ENCODE measurements at places on chromosomes 3 and 15.

DNA sequence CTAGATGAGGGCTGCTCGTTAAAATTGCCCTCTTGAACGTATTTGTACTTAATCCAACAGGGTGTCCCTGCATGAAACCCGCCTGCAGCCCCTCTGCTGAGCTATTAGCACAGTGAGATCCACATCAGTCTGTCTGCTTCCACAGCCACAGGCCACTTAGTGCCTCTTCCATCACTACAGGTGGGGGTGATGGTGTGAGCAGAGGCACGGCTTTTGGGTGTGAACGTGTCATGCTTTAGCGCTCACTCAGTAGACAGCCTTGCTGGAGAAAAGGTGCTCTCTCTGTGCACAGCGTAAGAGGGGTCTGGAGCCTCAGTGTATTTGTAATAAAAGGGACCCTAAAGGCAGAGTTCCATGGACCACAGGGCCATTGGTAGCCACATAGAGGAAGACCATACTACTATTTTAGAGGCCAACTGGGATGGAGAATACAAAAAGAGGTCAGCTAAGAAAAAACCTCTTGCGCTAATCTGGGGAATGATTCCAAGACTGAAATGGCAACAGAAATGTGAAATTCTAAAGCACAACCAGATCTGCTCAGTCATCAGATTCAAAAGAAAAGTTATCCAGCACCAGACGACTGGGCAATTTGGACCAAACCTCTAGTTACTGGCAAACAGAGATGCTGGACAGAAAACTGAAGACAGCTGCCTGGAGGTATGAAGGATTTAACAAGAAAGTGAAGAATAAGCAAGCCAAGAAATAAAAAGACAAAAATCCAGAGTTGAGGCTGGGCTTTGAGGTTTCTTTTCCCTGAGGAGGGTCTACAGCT is 120.2 kb downstream of the ATP10A start:
- DNase-seq, result no peak

DNA sequence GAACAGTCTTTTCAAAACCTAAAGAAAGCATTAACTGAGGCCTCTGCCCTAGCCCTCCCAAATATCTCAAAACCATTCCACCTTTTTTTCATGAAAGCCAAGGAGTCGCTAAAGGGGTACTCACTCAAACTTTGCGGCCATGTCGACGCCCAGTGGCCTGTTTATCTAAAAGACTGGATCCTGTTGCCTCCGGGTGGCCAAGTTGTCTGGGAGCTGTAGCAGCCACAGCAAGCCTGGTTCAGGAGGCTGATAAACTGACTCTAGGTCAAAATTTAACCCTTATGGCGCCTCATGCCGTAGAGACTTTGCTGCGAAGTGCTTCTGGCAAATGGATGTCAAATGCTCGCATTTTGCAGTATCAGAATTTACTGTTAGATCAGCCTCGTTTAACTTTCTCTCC is 39.5 kb downstream of the ZBTB11 start:
- DNase-seq, result no peak

- DNase-seq, result no peak
Observed at GRCh38 chr3:137854533-137855261, 90.6 kb downstream of the SOX14 start.

DNA sequence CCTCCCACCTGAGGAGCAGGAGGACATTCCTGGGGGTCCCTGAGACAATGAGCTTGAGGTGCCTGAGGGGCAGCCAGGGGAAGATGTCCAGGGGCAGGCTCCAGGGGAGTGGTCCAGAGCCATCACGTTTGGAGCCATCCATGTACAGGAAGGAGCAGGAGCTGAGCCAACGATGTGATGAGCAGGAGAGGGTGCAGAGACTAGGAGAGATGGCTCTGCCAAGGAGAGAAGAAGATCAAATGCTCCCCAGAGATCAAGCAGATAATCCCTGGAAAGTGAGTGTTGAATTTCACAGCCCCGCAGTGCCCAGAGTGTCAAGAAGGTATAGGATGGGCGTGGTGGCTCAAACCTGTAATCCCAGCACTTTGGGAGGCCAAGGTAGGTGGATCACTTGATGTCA is 97.8 kb upstream of the HERC1 start:
- DNase-seq, result no peak

DNA sequence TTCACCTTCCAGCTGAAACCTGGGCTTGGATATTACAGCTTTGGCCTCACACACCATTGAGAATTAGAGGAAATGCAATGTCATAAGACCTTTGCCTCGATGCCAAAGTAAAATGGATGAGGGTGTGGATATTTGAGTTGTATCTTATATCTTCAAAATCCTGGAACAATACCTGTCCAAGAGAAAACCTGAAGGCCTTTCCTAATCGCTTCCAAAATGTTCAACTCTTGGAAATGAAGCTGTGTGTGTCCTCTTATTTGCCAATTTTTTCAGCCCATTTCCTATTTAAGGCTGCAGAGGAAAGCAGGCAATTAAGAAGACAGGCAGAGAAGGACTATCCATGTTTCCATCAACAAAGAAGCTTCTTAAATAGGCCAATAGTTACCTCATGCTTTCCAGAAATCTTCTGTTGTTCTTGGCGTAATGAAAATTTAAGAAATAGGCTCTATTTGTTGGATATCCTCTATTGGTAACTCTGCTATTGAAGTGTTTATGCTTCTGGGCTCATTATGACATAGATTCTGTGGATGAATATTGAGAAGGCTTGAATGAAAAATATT is 99.5 kb upstream of the ZBTB20 start:
- no peak for DNase-seq
